ENCODE measurements at places on chromosomes 5 and 9.

- no peak for DNase-seq
- H3K27me3 ChIP-seq, result no peaks in the 10 kb centered on the region
- no peak overlapping the region for H3K27ac ChIP-seq
- H3K36me3 ChIP-seq, result no peaks in the 10 kb centered on the region
Observed at GRCh38 chr5:161042443-161042842, 190.4 kb upstream of the ATP10B start.

- no peak for DNase-seq
- H3K27me3 ChIP-seq, result no peaks in the 10 kb centered on the region
- no peak overlapping the region for H3K4me3 ChIP-seq
- peaks cover 7% of the 10 kb centered on the region for H3K4me1 ChIP-seq
Observed at GRCh38 chr5:149857499-149857898, 87.1 kb downstream of the PDE6A start.

DNA sequence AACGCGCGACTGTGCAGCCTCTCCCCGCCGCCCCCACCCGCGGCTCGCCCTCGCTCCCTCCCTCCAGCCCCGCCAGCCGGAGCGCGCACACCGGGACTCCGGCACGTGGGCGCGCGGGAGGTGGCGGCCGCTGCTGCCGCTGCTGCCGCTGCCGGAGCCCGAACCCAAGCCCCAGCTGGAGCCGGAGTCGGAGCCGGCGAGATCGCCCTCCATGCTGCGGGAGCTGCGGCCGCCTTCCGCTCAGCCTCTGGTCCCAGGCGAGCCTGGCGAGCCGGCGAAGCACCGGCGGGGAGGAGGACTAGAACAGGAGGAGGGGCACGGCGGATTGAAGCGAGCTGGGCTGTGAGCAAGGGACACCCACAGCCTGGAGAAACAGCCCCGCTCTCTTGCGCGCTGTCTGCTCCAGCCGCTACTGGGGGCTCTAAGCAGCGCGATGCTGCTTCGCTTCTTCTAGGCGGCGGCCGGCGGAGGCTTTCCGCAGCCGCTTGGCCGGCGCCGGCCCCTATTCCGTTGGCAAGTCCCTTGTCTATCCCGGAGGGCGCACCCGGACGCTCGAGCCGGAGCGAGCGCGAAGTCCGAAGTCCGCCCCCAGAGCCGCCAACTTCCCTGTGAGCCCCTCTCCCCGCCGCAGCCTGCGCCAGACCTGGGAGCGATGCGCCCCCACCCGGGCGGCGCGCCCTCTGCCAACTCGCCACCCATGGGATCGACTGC lies 598.7 kb upstream of the SGCD start:
- no peaks in the 10 kb centered on the region for H3K4me1 ChIP-seq
- no peak for DNase-seq
- no peaks in the 10 kb centered on the region for H3K36me3 ChIP-seq
- H3K4me3 ChIP-seq, result no peak overlapping the region
- no peak overlapping the region for H3K27ac ChIP-seq

- DNase-seq, result no peak
- H3K4me3 ChIP-seq, result no peak overlapping the region
- no peak overlapping the region for H3K27ac ChIP-seq
- no peaks in the 10 kb centered on the region for H3K36me3 ChIP-seq
- H3K4me1 ChIP-seq, result no peaks in the 10 kb centered on the region
Observed at GRCh38 chr9:92185096-92185495, 69.9 kb upstream of the SPTLC1 start.

GRCh38 chr9:136995362-136995761 lies 1.0 kb downstream of the CLIC3 start:
- peaks cover 9% of the 10 kb centered on the region for H3K27me3 ChIP-seq
- peaks cover 7% of the 10 kb centered on the region for H3K36me3 ChIP-seq
- no peak overlapping the region for H3K27ac ChIP-seq
- no peak for DNase-seq
- H3K4me3 ChIP-seq, result no peak overlapping the region

- peak; percentile 53 for DNase-seq
- H3K27me3 ChIP-seq, result no peaks in the 10 kb centered on the region
- H3K36me3 ChIP-seq, result peaks cover 24% of the 10 kb centered on the region
- H3K4me3 ChIP-seq, result peak overlapping the region; percentile 67
- H3K27ac ChIP-seq, result peak overlapping the region; percentile 90
- H3K4me1 ChIP-seq, result peaks cover 29% of the 10 kb centered on the region
Observed at GRCh38 chr5:179819296-179820126, 1.2 kb upstream of the SQSTM1 start.

DNA sequence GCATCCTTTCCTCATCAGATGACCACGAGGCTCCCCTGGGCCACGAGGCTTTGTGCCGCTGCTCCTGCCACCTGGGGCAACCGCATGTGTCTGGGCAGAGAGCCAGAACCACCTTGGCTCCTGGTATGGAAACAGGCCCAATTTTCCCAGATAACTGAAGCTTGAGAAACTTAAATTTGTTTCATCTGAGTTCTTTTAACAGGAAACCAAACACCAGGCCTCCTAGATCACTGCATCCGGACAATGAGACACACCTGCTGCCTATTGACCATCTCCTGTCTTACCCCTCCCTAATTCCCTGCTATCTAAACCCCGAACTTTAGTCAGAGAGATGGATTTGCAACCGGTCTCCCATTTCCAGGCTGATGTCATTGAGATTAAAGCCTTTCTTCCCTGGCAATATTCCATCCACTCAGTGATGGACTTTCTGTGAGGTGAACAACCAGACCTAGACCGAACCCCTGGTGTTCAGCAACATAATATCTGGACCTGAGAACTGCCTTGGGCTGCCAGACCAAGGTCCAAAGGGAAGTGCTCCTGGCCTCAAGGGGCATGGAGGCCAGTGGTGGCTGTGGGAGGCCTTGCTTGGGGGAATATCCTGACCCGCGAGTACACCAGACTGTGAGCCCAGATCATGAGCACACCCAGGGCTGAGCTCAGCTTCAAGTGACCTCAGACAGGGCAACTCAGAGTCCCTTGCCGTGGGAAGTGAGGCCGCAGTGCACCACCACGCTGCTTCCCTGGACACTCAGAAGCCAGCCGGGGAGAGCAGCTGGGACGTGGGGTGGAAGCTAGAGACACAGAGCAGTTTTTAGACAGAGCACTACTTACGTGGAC lies 199.7 kb downstream of the HSPA4 start:
- H3K27me3 ChIP-seq, result no peaks in the 10 kb centered on the region
- no peak overlapping the region for H3K27ac ChIP-seq
- DNase-seq, result no peak
- no peaks in the 10 kb centered on the region for H3K36me3 ChIP-seq

DNA sequence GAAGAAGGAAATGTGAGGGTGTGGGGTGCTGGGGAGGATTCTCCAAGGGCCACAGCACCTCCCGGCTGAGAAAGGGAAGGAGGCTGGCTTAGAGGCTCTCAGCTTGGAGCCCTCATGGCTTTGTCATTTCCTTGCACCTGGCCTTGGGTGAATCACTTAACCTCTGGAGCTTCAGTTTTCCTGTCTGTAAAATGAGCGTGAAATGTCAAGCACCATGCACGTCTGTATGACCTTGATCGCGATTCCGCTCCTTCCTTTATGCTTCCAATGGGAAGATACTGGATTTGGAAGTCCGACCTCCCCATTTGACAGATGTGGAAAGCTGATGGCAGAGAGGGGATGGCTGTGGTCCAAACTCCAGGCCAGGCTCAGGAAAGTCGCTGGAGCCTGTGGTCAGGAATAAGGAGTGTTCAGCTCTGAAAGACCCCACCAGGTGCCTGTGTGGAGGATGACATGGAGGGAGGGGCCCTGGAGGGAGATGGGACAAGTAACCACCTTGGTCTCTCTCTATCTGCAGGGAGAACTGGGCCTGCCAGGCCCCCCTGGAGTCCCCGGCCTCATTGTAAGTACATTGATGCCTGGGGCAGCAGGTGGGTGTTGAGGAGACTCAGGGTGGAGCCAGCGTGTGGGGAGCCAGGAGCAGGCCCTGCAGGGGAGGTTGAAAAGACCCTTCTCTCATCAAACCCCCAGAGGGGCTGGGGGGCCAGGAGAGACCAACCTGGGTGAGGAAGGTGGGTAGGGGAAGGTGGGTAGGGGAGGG lies 66.5 kb downstream of the COL27A1 start:
- no peak for DNase-seq
- no peak overlapping the region for H3K27ac ChIP-seq
- H3K4me3 ChIP-seq, result no peak overlapping the region
- H3K27me3 ChIP-seq, result no peaks in the 10 kb centered on the region

GRCh38 chr5:134106991-134107701 lies 7.3 kb upstream of the TCF7 start:
- H3K27me3 ChIP-seq, result peaks cover 42% of the 10 kb centered on the region
- no peak overlapping the region for H3K4me3 ChIP-seq
- H3K27ac ChIP-seq, result no peak overlapping the region
- no peak for DNase-seq
- peaks cover 41% of the 10 kb centered on the region for H3K4me1 ChIP-seq
- no peaks in the 10 kb centered on the region for H3K36me3 ChIP-seq

DNA sequence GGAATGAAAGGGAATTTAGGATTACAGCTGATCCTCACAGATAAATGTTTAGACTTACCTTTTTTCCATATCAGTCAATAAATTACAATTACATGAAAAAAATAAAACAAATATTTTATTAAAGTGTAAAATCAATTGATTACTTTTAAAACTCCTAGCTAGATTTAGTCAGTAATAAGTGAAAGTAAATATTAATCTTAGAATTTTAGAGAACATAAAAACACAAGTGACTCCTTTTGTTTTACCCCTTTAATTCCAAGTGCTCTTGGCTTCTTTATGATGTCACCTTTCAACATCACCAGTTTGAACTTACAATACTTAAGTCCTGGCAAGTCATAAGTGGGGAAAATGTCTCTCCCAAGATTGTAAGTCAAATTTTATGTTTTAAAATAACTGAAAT lies at the start of gene CYLC2:
Gene CYLC2 (plus strand): TSS at position 301 of the 400 bp plus-strand sequence. CDS start 48 bp downstream, at position 349.
- no peaks in the 10 kb centered on the region for H3K36me3 ChIP-seq
- H3K4me1 ChIP-seq, result no peaks in the 10 kb centered on the region
- no peak within 1 kb of the TSS for H3K4me3 ChIP-seq
- no peak within 1 kb of the TSS for H3K27ac ChIP-seq
- no peak for DNase-seq
- H3K27me3 ChIP-seq, result no peaks in the 10 kb centered on the region

GRCh38 chr9:36018891-36019720 lies 17.6 kb upstream of the RECK start:
- H3K4me1 ChIP-seq, result no peaks in the 10 kb centered on the region
- H3K36me3 ChIP-seq, result no peaks in the 10 kb centered on the region
- DNase-seq, result no peak
- H3K27ac ChIP-seq, result no peak overlapping the region

DNA sequence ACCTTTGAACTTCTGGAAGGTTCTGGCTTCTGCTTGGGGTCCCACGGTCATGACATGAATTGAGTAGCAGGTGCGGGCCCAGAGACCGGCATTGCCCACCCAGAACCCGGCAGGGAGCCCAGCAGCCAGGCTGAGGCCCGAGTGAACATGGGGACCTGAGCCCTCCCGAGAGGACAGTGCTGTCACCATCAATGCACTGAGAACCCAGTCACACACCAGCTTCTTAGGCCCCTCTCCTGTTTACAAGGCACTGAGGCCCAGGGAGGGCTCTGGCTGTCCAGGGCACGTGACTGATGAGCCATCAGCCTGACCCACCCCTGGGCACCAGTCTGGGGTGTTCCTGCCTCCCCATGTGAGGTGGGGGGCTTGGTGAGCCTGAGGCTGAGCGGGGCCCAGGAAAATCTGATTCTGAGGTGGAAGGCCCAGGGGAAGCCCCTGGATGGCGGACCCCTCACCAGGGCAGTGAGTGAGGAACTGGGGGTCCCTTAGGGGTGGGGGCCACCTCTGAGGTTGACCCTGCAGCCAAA lies 60.3 kb upstream of the RNU6ATAC start:
- no peak overlapping the region for H3K27ac ChIP-seq
- no peak overlapping the region for H3K4me3 ChIP-seq
- no peak for DNase-seq
- H3K27me3 ChIP-seq, result no peaks in the 10 kb centered on the region
- no peaks in the 10 kb centered on the region for H3K36me3 ChIP-seq
- no peaks in the 10 kb centered on the region for H3K4me1 ChIP-seq

DNA sequence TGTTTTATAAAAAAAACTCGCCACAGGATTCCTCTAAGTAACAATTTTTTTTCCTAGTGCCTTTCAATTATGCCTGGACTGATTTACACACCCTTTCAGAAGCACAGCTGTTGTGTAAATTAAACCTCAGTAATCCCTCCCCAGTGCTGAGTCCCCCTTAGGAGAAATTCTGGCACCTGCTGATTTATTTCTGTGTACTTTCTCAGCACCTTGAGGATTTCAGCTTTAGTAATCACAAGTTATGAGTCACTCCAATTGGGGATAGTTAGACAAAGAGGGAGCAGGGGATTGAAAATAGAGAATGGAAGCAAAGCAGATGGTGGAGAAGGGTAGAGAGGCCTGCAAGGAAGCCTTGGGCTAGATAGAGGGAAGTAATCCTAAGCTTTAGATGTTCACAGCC lies 171.7 kb downstream of the TTLL11 start:
- H3K27me3 ChIP-seq, result no peaks in the 10 kb centered on the region
- no peak for DNase-seq
- no peaks in the 10 kb centered on the region for H3K4me1 ChIP-seq
- H3K27ac ChIP-seq, result no peak overlapping the region

DNA sequence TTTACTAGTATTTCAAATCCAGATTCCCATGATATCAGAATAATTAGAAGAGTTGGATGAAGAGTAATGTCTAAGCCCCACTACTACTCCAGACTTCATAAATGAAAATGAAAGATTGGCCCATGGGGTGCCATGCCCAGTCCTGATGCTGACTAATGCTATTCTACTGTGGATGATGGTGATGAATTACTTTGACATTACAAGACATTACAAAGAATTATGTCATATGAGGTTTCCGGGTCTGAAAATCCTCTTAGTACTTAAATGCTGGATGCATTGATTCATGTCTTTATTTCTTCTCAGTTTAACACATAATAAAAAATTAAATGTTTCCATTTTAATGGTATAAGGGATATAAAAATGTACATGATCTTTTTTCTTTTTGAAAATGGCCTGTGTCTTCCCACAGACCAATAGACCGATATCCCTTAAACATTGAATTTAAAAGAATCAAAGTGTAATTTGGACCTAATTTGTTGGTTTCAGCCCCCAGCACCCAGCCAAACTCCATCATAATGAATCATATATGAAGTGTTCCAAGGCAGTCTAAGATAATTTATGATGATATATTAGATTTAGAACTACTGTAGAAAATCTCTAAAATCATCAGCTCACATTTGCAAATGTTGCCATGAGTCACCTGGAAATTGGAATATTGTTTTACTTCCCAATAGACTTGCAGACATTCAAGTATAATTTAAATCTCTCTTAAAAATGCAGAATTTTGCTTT lies 223.6 kb upstream of the SGCD start:
- H3K4me3 ChIP-seq, result no peak overlapping the region
- H3K27me3 ChIP-seq, result no peaks in the 10 kb centered on the region
- no peak overlapping the region for H3K27ac ChIP-seq
- no peaks in the 10 kb centered on the region for H3K4me1 ChIP-seq

- no peaks in the 10 kb centered on the region for H3K27me3 ChIP-seq
- no peaks in the 10 kb centered on the region for H3K4me1 ChIP-seq
Observed at GRCh38 chr5:174397206-174397605, 327.2 kb upstream of the MSX2 start.

GRCh38 chr5:170596482-170597044 lies 92.7 kb downstream of the KCNIP1 start:
- H3K4me1 ChIP-seq, result peaks cover 3% of the 10 kb centered on the region
- H3K36me3 ChIP-seq, result no peaks in the 10 kb centered on the region
- H3K27ac ChIP-seq, result no peak overlapping the region
- DNase-seq, result no peak
- peaks cover 13% of the 10 kb centered on the region for H3K27me3 ChIP-seq
- no peak overlapping the region for H3K4me3 ChIP-seq

Data from T-helper 2 cell treated with Interferon-gamma antibody and Interleukin-4, amounts not matched to agents 5 μg/mL and 100 μg/mL, for 36 hours (primary cell).